ENCODE measurements at places on chromosomes 5 and 9.

- no peak for DNase-seq
Measured at GRCh38 chr5:157497875-157498611, 38.0 kb downstream of the NIPAL4 start.

DNA sequence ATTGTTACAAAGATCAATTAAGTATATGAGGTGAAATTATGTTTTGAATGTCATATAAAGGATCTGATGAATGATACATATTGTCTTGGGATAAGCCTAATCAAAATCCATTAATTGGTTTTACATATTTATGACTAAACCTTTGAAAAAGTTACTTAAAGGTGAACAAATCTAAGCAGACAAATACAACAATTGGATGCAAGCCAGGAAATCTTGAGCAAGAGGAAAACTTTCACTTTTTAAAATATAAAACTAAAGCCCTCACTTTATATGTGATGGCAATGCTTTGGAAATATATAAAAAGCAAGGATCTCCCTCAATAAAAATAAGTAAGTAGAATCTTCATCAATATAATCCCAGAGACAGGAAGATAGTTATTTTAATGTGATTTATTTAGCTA, 80.1 kb downstream of the EDIL3 start:
- DNase-seq: no peak

DNA sequence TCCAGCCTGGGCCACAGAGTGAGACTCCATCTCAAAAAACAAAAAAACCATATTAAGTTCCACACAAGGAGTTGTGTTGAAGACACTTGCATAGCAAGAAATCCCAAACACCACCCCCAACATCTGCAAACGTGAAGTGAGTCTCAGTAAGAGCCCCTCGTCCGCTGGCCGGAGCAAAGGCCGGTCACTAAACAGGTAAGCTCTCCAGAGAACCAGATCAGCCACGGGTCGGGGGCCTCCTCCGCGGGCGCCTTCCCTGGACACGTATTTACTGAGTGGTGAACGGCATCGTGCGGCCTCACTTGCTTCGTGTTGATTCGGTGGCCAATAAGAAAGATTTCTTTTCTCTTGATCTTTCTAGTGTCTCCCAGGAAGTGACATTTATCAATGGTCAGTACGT, 93.6 kb downstream of the MRPL36 start:
- DNase-seq: no peak

- DNase-seq: no peak
Measured at GRCh38 chr9:35350827-35351549, 138.9 kb upstream of the RUSC2 start.

DNA sequence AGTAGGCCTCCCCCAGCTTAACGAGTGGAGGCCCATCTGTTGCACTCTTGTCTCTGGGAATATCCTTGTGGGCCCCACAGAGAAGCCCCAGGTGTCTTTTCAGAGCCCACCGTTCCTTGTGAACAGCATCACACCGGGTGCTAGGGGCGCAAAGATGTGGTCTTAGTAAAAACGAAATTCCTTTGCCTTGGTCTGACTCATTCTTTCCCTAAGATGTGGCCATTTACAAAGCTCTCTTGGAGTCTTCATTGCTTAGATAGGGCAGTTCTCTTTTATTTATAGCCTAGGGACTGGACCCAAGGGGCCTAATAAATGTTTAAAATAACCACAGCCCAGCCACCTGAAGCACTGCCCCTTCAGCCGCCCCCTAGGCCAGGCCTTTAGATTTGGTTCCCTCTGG, 52.8 kb upstream of the RPL26L1 start:
- DNase-seq: no peak

DNA sequence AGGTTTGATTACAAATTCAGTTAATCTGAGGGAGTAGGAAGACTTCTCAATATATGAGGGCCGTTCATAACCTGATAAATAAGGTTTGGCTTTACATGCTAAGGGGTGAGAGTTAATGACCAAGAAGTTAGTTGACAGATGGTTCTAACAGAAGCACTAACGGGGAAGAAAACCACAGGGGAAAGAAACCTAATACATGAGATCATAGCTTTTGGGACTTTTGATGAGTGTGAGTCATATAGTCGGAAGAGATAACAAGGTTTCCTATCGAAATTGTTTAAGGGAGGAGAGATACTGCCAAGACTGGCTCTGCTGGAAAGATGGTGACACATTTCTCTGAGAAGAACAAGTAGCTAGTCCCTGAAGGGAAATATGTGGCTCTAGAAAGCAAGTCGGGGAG, 140.1 kb downstream of the COX7C start:
- no peak for DNase-seq

- no peak for DNase-seq
Measured at GRCh38 chr5:80713631-80714030, 58.8 kb upstream of the DHFR start.

DNA sequence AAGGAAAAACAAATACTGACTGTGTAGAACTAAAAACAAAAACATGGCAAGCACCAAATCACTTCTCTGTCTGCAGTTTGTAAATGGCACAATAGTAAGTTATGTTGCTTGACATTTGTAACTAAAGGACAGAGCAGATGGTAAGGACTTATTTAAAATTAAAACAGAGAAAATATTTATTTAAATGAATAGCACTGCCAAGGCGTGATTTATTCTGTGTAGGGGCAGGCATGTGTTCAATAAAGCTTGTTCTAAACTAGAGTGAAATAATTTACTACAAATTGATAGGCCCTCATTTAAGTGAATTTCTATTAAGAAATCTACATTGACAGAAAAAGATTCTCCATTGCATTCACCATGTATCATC, 231.5 kb downstream of the CYLC2 start:
- DNase-seq: no peak

GRCh38 chr9:115604831-115605483, 487.0 kb upstream of the TNC start:
- no peak for DNase-seq

DNA sequence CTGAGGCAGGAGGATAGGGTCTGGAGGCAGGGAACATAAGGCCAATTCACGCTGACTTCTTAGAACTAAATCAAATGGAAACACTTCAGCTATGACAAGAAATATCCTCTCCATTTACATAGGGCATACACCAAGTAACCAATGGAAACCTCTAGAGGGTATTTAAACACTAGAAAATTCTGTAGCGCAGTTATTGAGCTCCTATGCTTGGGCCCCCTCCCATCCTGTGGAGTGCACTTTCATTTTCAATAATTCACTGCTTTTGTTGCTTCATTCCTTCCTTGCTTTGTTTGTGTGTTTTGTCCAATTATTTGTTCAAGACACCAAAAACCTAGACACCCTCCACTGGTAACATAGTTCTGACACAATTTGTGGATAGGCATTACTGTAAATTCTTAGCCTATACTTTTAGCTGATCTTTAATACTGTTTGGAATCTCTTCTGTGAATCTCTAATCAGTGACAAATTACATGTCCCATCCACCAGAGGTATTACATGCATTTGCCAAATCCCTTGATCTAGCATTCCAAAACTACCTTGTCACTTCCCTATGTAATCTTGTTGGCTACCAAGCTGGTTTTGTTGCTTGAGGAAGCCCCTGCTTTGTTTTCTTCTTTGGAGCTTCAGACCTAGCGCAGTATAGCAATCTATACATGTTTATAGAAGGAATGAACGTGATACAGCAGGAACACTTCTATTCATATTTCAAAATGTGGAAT, 61.6 kb downstream of the ST8SIA4 start:
- no peak for DNase-seq

- no peak for DNase-seq
Measured at GRCh38 chr9:108012886-108013665, 523.5 kb upstream of the KLF4 start.

DNA sequence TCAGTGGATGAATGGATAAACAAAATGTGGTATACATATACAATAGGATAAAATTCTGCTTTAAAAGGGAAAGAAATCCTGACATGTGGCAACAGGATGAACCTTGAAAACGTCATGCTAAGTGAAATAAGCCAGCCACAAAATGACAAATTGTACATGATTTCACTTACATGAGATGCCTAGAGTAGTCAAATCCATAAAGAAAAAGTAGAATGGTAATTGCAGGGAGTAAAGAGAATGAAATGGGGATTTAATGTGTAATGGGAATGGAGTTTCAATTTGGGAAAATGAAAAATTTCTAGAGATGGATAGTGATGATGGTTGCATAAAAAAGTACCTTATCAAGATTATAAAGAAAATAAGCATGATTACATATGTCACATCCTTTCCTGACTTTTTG, 1489.2 kb upstream of the C9orf72 start:
- no peak for DNase-seq

- no peak for DNase-seq
Measured at GRCh38 chr5:163350083-163350482, 87.3 kb upstream of the CCNG1 start.

DNA sequence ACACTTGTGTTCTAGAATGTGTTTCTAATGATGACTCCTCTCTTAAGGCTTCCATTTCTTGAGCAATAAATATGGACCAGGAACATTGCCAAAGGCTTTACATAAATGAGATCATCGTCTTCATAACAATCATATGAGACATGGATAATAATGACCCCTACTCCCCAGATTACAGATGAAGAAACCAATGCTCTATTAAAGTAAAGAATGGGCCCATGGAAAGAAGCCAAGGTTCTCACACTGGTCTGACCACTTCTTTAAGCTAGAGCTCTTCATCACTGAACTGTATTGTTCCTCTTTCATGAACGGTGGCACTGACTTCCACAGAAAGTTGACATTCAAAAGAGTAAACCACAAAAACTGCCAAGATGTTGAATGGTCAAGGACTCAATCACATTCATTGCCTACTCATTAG, 65.3 kb downstream of the MARCHF3 start:
- DNase-seq: no peak

GRCh38 chr5:127440831-127441230, 76.6 kb upstream of the PRRC1 start:
- no peak for DNase-seq

DNA sequence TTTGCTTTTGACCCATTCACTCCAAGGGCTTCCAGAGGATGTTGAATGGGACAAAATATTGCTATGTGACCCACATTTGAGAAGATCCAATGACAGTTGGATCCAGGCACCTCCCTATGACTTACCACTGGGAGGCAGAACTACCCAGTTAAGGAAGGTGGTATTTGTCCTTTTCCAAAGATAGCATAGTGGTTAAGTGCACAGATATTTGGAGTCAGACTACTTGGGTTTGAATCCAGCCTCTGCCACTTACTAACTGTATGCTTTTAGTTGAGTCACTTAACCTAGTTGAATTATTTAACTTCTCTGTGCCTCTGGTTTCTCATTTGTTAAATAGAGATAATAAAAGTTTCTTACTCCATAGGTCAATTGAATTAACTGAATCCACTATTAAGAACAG, 74.5 kb upstream of the PALM2AKAP2 start:
- DNase-seq: no peak

GRCh38 chr5:143717400-143717799, 94.6 kb upstream of the HMHB1 start:
- no peak for DNase-seq

DNA sequence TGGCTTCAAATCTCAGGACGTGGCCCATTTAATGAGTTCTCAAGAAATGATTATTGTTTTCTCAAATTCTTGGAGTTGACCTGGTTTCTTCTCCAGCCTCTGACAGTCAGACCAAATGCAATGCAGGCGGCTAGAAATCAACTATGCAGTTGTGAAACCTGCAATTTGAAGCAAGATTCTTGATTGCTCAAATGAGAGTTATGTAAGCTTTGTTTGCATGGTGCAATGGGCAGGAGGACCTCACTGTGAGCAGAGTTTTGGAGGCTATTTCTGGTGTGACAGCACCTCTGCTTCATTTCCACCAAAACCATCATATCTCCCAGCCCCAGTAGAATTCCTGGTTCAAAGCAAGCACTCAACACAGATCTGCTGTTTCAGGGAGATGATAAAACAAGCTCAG, 500.0 kb upstream of the KLF4 start:
- DNase-seq: no peak

GRCh38 chr9:133848471-133849109, 110.4 kb upstream of the SARDH start:
- DNase-seq: no peak

DNA sequence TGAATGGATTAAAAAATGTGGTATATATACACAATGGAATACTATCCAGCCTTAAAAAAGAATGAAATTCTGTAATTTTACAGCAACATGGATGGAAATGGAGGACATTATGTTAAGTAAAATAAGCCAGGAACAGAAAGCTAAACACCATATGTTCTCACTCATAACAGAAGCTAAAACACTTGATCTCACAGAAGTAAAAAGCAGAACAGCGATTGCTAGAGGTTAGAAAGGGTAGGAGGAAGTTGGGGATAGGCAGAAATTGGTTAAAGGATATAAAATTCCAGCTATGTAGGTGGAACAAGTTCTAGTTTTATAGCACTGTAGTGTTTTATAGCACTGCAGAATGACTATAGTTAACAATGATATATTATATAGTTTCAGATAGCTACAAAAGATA, 15.8 kb downstream of the MARCHF3 start:
- DNase-seq: no peak

DNA sequence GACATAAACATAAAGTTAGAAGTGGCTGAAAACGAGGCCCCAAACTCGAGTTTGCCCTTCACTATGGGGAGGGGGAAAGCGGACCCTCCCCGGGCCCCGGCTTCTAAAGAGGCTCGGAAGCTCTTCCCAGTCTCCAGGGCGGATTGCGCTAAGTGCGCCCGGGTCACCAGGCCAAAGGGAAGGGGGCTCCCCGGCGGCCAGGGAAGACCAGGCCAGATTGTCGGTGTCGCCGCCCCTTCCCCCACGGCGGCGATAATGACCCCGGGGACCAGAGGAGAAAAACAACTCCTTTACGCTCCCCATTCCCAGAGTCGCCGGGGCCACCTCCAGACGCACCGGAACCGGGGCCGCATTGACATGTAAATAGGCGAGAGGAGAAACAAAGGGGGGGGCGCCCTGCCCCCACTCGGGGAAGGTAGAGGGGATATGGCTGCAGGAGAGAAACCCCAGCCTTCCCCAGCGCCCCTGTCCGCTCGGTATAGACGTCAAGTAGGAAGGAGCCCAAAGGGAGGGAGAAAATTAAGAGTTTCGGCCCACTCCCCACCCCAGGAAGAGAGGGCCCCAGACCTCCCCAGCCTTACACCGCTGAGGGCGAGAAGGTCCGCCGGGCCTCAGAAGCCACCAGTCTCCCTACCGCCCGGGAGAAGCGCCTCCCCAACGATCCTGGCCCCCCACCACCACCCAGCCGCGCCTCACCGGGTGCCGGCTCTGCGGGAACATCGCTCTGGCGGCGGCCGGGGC, 1.7 kb downstream of the TLE1 start:
- DNase-seq: no peak

- DNase-seq: no peak
Measured at GRCh38 chr5:71719063-71719964, at the start of gene CARTPT. TSS of gene CARTPT (plus strand) at chr5:71719275. CDS start at chr5:71719294, 19 bp downstream.

GRCh38 chr5:50593681-50594080, 72.8 kb upstream of the PARP8 start:
- no peak for DNase-seq

DNA sequence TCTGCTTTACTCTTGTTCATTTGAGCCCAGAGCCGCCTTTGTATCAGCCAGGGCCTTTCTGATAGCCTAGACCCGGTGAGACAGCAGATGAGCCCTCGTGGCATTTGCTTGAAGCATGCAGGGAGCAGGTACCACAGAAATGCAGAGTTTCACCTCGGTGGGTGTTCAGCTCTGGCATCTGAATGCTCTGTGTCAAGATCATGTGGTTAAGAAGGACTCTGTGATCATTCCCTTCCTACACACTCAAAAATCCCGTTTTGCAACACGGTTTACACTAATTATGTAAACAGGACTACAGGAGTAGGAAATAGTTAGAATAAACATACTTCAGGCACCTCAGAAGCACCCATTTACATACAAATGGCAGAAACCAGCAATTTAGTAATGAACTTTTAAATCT, 67.2 kb downstream of the MVB12B start:
- DNase-seq: no peak
